NCI-H1092 treated with DMSO at 0.1 percent for 48 hours (cell line): ENCODE measurements at places on chromosomes 3 and 15.

GRCh38 chr3:20147361-20147760, 38.6 kb downstream of the SGO1 start:
- no peak for DNase-seq

DNA sequence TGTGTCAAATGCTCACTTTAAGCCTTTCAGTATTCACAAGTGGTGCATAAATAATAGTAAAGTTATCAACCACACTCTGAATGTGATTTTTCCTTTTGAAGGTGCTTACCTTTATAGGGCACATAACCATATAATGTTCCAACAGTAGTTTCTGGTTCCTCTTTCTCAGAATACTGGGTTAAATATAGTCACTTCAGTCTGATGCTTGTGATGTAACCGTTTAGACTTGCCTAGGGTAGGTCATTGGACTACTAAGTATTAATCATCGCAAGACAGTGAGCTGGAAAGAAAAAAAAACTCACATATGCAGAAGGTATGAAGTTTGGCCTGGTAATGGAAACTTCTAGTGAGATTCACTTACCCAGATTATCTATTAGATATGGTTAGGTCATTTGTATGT, 1.9 kb downstream of the KBTBD8 start:
- no peak for DNase-seq

GRCh38 chr3:111737706-111738086, 121.4 kb upstream of the PHLDB2 start:
- DNase-seq = no peak

DNA sequence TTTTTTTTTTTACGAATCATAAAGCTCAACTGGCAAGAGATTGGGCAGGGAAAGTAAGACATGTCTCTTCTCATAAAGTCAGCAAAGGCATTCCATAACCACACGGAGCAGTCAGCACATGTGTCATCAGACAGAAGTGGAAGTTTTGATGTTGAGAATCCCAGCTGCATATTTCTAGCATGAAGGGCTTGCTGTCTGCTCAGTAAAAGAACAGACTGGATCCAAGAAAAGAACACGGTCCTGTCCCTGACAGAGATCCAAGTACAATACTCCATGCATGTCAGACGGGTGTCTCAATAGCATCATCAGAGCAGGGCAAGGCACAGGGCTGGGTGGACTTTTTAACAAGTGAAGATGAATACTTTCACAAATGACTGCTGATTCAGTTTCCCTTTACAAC, 38.2 kb downstream of the ABI3BP start:
- DNase-seq = no peak

- no peak for DNase-seq
These were observed 104.3 kb upstream of the RASGRP1 start for GRCh38 chr15:38668898-38669391.

DNA sequence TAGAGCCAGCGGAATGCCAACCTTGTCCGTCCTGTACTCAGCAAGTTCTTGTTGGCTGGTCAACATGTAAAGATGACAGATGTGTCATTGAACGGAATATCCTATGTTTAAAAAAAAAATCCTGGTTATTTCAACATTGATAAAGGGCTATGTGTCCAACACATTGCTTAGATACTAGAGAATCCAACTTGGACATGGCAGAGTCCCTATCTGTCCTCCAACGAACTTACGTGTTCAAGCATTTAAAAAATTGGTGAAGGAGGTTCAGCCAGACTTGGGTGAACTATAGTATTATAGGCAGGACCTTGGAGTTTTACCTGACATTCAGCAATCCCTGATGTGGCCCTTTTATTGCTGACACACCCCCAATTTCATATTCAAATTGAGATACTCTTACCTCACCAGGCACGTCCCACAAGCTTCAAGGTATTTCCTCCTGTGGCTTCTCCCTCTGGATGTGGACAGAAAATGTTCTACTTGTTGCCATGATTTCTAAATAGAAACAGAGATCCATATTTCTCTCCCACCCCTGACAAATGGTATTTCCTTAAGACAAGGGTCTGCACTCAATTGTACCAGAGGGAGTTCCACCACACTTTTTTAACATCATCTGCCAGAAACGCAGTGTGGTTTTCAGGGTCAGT, 207.7 kb upstream of the TPM1 start:
- no peak for DNase-seq

DNA sequence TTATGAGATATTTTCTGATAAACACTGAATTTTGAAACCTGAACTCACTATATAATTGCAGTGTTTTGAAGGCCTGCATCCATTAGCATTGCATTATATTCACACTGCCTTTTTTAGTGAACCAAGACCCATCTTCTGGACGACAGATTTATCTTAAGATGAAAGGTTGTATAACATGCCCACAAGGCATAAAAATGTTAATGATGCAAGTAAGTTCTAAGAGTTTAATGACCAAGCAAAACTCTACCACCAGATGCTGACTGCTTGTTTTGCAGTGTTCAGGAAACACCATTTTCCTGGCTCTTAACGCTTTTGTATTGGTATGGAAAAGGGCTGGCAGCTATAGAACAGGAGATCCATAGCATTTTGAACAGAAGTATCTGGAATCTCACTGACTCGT, 46.1 kb downstream of the USP50 start:
- DNase-seq = no peak
